ENCODE measurements at places on chromosomes 11 and 22.

- no peak for DNase-seq
Measured at GRCh38 chr11:12507391-12507790, 130.0 kb downstream of the PARVA start.

GRCh38 chr22:44919691-44920090 is 90.1 kb downstream of the PHF21B start:
- no peak for DNase-seq

- no peak for DNase-seq
Measured at GRCh38 chr11:19817870-19818269, 105.2 kb downstream of the NAV2 start.

DNA sequence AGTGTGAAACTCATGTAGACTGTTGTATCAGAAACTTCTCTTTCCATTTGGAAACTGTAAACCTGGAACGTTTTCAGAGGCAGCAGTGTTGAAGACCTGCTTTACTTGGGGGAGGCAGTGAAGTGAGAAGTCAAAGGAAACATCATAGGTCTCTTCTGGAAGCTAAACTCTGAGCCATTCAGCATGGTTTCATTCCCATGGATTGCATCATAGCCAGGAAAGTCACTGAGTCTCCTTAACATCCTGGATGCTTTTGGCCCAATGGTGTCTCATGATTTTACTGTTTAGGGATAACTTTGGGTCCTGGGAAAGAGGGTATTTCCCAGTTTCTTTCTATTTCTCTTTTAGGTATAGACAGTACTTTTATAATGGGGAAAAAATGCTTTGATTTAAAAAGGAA is 153.2 kb upstream of the E2F8 start:
- no peak for DNase-seq

DNA sequence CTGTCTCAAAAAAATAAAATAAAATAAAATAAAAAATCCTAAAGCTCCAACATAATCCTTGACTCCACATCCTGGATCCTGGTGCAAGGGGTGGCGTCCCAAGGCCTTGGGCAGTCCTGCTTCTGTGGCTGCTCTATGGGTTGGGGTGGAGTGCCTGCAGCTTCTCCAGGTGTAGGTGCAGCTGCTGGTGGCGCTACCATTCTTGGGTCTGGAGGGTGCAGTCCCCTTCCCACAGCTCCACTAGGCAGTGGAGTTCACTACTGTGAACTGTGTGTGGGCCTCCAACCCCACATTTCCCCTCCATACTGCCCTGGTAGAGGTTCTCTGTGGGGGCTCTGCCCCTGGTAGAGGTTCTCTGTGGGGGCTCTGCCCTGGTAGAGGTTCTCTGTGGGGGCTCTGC is 6.9 kb upstream of the TBC1D22A start:
- no peak for DNase-seq

GRCh38 chr11:74018331-74019005 is 9.6 kb upstream of the UCP3 start:
- DNase-seq = no peak

GRCh38 chr11:77752516-77752915 is 68.0 kb downstream of the RSF1 start:
- DNase-seq = no peak

- DNase-seq = no peak
Measured at GRCh38 chr22:44493206-44493605, 4.8 kb downstream of the RTL6 start.

GRCh38 chr22:34096770-34097169 is 176.5 kb upstream of the LARGE1 start:
- DNase-seq = no peak

DNA sequence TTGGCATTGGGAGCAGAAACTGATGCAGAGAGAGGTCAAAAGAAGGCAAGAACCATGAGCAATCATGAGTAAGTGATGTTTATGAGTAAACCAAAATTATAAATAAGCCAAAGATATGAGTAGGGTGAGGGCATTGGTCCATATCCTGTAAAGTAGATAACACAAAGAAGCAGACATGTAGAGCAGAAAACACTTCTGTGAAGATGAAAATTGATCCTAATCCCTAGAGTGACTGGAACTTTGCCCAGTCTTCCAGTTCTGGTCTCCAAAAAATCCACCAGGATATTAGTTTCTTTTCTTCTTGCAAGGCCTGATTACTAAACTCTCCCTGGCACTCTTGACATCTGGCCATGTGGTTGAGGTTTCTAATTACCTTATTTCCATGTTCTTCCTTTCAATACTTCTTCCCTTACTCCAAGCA is 13.7 kb upstream of the DRD2 start:
- DNase-seq = no peak

DNA sequence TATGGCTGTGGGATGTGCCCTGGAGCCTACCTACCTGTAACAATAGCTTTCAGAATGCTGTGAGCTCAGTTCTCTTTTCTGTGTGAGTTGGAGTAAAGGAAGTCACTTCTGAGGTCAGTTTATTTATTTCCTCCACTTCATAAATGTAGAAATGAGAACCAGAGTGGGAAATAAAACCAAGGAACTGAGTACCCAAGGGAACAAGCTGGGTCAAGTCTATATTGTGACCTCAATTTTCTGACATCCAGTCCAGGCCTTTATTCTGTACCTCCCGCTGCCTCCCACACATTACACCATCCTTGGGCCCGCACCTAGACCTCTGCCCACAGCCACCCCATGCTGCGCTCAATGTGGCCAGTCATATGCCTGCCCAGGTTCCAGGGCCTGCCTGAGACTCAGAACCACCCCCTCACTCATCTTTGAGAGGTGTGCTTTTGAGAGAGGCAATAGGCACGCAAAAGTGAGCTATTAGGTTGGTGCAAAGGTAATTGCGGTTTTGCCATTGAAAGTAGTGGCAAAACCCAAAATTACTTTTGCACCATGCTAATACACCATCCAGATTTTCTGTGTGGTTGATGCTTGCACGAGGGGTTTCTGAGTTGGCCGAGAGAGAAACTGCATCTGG is 9.8 kb downstream of the MS4A6E start:
- no peak for DNase-seq

GRCh38 chr22:46869831-46870441 is 107.5 kb downstream of the TBC1D22A start:
- no peak for DNase-seq

- no peak for DNase-seq
Measured at GRCh38 chr11:116126562-116126961, 622.3 kb upstream of the CADM1 start.

DNA sequence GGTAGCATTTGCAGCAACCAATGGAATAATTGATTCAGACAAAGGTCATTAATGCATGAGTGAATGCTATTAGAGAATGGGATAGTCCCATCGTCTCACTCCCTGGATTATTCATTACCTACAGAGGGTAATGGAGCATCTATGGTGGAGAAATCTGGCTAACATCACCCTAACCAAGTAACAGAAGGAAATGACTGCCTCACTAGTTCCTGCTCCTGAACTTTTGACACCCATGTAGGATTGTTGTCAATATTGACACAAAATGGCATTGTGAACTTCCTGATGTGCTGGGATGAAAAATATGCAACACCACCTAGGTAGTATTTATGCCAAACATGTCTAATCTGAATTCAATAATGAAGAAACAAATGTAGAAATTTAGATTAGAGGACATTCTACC is 44.0 kb upstream of the KIRREL3 start:
- DNase-seq = no peak

DNA sequence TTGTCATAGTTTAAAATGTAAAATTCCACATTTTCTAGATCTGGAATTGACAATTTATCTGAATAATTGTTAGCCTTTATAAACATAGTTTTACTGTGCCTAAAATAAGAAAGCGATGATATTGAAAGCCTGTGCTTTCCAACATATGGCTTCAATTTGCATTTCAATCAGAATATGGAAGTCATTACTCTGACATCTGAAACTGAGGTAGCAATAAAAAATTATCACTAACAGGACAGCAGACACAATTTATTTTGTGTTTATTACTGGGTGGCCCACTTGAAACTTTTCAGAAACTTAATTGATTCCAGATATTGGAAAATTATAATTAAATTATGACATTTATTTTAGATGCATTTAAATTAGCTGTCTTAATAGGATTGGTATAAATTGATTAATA is 78.5 kb downstream of the TMEM135 start:
- no peak for DNase-seq

DNA sequence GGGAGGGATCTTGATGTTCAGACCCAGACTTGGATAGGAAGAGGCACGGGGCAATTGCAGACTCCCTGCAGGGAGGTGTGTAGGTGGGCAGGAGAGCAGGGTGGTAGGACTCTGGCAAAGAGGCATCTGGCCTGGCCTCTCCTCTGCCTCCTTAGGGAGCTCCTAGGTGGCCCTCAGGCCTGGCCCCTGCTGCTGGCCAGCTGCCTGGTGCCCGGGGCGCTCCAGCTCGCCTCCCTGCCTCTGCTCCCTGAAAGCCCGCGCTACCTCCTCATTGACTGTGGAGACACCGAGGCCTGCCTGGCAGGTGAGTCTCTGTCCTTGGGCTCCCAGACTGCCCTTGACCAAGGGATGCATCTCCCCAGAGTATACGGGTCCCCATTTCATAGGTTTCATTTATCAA is 16.6 kb upstream of the MIF start:
- no peak for DNase-seq

DNA sequence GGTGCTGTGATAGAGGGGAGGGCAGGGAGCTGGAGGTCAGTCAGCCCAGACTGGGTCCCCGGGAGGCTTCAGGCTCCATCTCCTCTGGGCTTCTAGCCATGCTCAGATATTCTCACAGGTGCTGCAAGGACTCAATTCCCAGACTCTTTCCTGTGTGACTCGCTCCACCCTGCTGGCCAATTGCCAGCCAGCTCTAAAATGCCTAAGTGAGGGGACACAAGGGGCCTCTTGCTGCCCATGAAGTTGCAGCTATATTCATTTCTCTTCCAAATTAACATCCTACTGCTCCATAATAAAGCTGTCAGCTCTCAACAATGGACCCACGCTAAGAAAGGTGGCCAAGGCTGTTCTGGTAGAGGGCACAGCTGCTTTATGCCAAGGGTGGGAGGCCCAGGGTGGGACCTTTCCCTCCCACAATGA is 101.5 kb downstream of the PLEKHA7 start:
- DNase-seq = no peak

DNA sequence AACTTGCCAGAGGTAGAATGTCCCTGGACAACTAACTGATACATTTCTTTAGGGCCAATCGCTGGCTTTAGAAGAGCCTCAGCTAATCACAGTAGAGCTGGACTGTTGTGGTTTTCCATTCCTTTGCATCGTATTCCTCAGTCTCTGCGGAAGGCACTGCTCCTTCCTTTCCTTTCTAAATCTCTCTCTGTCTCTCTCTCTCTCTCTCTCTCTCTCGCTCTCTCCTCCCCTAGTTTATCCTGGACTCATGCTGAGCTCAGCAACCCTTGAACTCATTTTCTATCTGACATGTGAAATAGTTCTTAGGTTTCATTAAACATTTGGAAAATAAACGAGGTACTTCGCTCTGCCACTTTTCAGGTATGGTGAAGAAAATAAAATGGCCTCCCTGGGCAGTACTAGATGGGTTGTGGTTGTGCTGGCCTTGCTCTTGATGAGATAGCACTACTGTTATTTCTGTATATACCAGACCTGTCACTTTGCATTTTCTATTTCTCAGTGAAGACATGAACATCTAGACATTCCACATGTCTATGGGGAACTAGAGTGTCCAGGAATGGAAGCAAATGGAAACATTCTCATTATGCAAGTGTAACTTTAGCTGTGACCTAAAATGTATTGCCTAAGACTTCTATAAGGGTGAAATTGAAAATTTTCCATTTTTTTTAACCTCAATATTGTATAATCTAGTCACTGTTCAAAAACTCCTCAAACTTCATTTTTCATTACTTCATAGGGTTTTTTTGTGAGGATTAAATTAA is 12.0 kb upstream of the SESN3 start:
- no peak for DNase-seq

GRCh38 chr22:30000566-30000965 is 79.7 kb upstream of the HORMAD2 start:
- DNase-seq = no peak

- no peak for DNase-seq
Measured at GRCh38 chr11:121367001-121367843, 74.7 kb downstream of the SC5D start.

GRCh38 chr22:40463683-40464082 is 93.3 kb downstream of the SGSM3 start:
- no peak for DNase-seq

DNA sequence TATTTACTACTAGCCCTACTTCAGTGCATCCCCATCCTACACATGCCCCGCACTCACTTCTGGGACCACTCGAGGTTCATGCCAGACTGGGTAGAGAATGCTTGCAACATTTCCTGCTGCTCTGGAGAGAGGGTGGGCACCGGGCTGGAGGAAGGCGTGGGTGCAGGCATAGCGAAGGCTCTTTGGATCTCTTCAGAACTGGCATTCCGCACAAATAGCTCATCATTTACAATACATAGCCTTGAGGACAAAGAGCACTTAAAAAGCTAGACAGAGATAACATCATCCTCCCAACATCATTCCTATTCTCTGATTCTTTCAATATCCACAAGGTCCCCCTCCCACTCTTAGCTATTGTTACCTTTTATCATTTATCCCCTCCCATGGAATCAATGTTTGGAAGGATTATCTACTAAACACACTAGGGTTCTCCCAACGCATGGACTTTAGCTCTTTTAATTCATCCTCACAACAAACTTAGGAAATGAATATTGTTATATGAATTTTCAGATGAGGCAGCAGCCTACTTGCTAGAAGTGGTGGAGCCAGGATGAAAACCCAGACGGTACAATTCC is 2.5 kb upstream of the TMEM223 start:
- DNase-seq = no peak

DNA sequence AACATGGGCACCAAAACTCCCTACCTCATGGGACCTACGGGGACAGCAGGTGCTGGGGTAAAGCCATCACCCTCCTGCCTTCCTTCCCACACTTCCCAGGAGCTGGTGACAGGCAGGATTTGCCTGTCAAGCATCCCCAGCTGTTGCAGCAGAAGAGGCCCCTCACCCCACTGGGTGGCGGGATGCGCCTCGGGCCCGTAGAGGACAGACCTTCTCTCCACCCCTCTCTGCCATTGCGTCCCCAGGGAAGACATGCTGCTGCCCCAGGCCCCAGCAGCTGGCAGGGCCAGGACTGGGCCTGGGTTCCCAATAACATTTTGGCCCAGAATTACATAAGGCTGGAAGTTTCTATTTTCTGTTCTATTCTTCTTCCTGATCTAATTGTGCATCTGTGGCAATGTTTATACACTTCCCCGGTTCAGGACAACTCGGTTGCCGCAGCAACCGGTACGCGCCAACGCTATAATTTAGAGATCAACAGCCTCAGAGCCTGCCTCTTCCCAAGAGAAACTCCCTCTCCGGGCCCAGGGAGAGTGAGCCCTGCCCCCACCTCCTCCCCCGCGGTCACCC is 25.4 kb downstream of the KCNJ4 start:
- no peak for DNase-seq

DNA sequence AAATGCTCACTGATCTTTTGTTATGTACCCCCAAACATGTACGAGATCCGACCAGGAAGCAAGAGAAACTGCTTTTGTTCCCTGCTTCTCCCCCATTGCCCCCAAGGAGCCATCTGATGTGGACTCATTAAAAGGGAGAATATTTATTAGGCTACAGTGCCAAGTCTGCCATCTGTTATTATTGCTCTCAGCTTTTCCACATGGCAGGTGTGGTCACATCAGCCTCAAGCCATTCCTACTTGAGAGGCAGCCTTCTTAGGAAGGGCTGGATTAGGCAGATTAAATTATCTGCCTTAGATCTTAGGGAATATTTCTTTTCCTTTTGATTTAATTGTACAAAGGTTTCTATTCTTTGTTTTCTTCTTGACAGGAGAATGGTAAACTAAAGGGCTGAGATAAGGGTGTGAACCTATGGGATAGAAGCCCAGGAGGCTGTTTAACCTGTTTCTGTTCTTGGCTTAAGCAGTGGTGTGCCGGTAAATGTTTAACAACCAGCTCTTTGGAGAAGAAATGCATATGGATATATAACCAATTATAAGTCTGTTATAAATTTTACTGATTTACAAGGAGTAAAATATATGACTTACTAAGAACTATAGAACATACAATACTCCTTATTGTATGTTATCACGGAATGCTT is 88.8 kb downstream of the PDHX start:
- DNase-seq = no peak
